Stimulated activated CD8-positive, alpha-beta memory T cell treated with anti-CD3 and anti-CD28 coated beads, Interleukin-4, amount 100 ng/mL, for 1 hour (primary cell): ENCODE measurements at places on chromosomes 1 and 21.

DNA sequence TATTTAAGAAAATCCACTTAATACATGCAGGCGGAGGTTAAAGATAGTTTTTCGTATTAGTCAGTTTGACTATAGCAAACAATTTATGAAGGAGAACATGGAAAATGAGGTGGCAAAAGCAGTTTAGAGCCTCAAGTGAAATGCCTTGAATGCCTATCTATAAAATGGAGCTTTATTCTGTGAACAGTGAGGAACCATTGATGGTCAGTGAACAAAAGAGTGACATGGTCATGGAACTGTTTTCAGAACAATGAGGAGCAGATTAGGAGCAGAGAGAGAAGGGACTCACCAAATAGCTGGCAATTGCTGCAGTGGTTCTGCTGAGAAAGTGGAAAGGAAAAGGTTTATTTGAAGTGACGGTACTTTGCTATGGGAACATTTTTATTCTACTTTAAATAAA is 299.8 kb downstream of the DUSP10 start:
- no peak for DNase-seq

DNA sequence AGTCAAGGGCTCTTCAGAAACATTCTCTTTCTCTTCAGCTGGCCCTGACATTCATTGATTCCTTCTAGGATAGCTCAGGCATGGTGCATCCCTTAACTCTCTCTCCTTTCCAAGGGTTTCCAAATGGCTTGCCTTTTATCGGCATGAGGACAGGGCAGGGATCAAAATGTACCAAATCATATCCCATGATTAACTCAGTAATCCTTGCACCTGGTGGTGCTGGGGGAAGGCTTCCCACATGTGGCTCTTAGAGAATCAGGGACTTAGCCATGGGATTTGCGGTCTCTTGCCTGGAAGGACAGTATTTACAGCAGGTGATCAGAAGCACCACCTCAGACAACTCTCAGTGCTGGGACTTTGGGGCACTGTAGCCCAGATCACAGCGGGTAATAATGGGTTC is 46.2 kb upstream of the EDEM3 start:
- no peak for DNase-seq

- no peak for DNase-seq
Observed at GRCh38 chr1:16721871-16722641, 18.3 kb upstream of the RNU1-4 start.

GRCh38 chr1:107776900-107777663 is 187.9 kb downstream of the VAV3 start:
- DNase-seq = no peak

DNA sequence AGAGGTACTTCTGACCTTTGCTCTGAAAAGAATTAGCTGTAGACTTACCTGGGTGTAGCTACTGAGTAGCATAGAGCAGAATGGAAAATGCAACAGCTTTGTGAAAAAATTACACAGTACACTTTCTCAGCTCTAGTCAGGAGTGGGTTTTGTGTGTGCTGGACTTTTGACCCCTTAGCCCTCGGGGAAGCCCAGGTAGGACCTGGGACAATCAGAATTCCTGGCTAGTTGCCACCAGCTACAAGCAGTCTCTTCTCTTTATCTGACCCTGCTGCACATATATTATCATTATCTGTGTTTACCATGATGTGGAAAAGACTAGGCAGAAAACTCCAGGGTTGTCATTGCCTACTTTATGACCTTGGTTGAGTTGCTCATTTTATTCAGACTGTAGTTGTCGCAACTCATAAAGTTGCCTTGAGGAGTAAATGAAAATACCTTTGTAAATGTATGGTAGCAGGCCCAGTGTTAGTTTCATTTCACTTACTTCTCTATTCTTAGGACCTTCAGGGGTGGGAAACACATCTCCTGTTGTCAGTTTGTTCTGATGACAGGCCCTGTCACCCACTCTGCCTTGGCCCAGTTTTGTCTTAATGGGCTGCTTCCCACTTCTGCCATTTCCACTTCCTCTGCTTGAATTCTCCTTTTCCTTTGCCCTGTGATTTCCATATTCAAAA is 5.4 kb downstream of the NEK7 start:
- DNase-seq = no peak

- DNase-seq = no peak
Observed at GRCh38 chr1:67053535-67053784, 488 bp downstream of the SLC35D1 start.

DNA sequence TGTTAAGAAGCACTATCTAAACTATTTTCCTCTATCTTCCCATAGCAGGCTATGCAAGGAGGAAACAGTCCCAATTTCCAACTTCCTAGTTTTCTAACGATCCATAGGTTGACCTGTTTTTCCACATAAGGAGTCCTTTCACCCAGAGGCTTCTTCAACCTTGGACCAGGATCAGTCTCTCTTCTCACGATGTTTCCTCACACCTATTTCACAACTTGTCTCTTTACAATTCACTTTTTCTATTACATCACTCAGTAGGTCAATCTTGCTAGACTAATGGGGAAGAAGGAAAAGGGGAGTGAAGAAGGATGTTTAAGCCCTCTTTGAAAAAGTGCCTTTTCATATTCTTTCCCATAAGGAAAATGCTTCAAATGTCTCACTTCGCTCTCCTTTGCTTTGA is 15.9 kb downstream of the PALMD start:
- no peak for DNase-seq

DNA sequence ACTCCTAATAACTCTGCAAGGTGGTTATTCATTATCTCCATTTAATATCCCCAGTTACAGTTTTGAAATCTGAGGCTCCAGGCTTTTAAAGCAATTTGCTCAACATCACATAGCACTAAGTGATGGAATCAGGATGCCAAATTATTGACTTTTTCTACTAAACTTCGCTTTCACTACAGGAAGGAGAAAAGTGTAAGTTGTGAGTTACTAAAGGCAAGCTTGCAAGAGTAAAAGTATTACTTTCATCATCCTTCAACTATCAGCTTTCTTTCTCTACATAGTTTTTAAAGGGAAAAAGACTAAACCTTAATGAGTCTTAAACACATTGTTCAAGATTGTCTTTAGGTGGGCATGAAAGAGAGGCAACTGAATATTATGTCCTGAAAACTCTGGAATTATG is 1.8 kb downstream of the OSBPL9 start:
- DNase-seq = no peak

DNA sequence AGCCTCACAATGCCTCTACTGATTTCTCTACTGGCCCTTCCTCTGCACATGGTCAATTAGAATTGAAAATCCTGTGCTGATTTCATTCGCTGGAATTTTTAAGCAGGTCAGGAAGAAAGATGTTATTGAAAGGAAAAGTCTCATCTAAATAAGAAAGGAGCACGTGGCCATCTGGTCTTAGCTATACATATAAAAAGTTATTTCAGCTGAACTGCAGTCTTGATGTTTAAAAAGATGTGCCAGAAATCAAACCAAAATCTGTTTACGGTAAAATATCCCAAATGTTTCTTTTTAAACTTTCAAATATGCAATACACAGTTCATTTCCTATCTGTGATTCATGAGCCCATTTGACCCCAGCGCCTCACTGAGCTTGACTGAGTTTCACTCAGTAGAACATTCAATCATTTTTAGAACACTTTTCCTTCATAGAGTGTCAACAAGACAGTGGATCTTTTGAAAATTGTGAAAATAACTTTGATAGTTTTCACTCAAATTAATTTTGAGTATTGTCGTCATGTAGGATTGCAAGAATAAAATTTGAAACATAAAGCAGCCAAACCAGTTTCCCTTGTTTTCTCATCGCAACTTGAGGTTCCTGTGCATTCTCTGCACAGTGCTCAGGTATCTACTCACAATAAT is 293.6 kb downstream of the PTPRC start:
- DNase-seq = no peak

DNA sequence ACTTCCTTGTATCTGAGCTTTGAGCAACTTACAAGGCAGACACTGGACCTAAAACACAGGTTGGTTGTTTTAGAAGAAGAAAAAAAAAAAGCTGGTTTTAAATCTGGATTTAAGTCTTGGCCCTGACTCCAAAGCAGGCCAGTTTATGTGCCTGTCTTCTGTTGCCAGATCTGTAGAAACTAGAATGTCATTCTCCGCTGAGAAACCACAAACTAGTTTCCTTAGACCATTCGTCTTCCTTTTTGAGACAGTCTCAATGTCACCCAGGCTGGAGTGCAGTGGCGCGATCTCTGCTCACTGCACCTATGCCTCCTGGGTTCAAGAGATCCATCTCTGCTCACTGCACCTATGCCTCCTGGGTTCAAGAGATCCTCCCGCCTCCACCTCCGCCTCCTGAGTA is 33.9 kb downstream of the APP start:
- DNase-seq = no peak

- DNase-seq = no peak
Observed at GRCh38 chr1:14071581-14071980, 371.6 kb downstream of the PRDM2 start.

- DNase-seq = no peak
Observed at GRCh38 chr1:214003233-214003632, 15.5 kb downstream of the PROX1 start.
